T-helper 2 cell treated with Interferon-gamma antibody and Interleukin-4, amounts not matched to agents 5 μg/mL and 100 μg/mL, for 36 hours (primary cell): ENCODE measurements at places on chromosomes 7 and 10.
A peak's percentile ranks its signal among the peaks of the same experiment; 100 is the strongest.

DNA sequence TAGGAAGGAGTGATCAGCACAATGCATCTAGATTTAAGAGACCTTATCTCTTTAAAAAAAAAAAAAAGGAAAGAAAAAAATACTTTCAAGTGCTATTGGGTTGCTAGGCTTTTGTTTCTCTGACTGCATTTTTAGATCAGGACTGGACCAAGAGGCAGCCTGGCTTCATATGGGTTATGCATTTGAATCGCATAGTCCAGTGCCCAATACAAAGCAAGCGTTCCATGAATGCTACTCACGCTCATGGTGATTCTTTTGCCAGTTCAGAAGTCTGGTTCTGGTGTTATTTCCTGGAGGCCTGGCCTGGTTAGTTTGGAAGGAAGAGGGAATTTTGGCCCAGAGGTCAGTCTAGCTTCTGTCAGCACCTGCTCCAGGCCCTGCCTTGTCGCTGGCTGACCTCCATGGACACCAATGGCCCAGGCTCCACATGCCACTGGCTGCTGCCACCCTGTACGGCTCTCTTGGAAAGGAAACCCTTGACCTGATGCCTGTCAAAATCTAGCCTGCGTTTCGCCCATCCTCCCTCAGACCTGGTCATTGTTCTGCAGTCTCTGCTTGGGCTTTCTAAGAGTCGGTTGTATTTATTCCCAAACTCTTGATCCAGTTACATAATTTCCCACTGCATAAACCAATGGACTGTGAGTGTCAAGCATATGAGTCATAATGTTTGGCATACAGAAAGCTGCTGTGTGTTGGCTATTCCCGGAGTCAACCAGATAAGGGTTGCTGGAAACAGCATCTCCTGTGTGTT, 74.3 kb upstream of the MKX start:
- DNase-seq, result no peak

- peak; percentile 54 for DNase-seq
Observed at GRCh38 chr10:28291881-28292297, 11.0 kb downstream of the MPP7 start.

DNA sequence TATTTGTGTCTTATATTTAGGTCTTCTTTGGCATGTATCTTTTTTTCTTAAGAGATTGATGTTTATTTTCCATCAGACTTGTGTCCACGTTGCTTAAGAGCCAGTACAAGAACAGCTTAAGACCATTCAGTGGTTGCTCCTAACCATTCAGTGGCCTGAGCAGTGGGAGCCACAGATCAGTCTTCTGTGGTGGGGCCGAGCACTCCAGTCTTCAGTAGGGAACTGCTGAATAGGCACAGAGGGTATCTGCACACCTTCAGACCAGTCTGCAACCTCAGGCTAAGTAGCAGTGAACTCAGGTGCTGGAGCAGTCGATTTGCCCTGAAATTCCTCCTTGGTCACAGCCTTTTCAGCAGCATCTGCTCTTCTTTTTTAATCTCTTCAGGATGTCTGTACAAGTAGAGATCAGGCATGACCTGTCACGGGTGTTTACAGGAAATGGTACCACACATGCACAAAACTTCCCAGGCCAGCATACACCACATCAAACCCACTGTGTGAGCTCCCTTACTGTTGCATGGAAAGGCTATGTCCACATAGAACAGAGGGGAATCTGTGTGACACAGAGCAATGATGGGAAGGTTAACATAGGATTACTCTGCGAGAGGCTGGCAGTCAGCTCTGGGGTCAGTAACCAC, 51.5 kb downstream of the FAM107B start:
- DNase-seq, result peak; percentile 5

DNA sequence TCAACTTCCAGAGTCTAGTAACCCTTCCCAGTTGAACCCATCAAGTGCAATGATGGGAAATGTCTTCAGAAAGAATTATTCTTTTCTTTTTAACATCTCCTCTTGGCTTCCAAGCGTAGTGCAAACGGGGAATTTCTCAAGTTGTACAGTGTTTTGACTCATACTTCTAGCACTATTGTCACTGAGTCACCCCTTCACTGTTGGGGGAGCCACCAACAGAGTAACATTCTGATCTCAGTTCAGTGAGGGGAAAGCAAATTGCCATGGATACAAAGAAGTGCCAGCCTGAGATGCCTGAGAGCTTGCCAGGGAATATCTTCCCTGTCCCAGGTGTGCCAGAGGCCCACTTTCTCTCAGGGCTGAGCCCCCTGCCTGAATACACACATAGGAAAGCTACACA, 31.0 kb downstream of the CYP3A5 start:
- DNase-seq, result no peak

GRCh38 chr10:13851906-13852305, 265.1 kb downstream of the PRPF18 start:
- no peak for DNase-seq

GRCh38 chr10:122338609-122339441, 35.7 kb upstream of the PLEKHA1 start:
- no peak for DNase-seq

DNA sequence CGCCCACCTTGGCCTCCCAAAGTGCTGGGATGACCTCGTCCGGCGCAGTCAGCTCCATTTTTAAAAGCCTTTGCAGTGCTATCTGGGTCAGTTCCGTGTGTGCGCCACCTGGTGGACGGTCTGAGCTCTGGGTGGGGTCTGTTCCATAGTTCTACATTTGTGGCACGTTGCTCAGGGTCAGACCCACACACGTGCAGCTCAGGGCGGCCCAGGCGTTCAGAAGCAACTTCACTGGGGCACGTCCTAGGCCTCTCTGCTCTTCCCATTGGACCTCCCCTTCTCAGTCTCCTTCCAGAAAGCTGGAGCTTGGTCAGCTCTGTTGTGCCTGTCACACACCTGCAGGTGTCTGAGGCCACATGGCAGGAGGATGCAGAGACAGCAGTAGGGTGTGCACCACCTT, 137.9 kb downstream of the DNAJB6 start:
- DNase-seq, result no peak

- DNase-seq, result no peak
Observed at GRCh38 chr7:128920913-128921582, 10.5 kb upstream of the KCP start.

DNA sequence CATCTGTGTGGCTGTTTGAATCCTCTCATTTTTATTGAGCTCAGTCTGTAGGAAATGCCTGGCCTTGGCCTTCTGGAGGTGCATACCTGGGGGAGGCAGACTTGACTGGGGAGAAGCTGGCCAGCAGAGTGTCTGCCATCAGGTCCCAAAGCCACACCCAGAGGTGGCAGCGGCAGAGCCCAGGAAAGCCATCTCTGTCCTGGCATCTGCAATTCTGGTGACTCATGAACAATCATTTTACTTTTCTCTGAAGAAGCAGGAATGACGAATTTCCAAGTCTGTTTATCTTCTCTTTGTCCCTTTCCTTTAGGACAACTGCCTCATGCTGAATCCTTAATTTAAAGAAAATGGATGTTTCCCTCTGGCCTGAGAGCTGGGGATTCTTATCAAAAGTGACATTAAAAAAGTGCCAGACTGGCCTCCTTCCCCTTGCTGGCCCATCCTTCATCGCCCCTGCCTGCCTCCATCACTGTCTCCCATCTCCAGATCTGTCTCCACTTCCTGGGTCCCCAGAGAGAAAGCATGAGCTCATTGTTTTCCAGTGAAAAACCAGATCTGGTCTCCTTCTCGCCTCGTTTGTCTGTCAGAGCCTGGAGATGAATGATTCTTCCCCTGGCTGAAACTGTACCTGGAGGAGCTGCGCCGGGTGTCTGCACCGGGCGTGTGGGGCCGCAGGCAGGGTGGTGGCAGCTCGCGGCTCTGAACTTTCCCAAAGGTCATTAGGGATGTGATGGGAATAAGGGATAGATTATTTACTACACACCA, 124.5 kb downstream of the TMEM178B start:
- no peak for DNase-seq

- DNase-seq, result no peak
Observed at GRCh38 chr7:143373255-143373794, 7.8 kb upstream of the ZYX start.

GRCh38 chr10:70135046-70135445, 2.4 kb upstream of the AIFM2 start:
- no peak for DNase-seq

DNA sequence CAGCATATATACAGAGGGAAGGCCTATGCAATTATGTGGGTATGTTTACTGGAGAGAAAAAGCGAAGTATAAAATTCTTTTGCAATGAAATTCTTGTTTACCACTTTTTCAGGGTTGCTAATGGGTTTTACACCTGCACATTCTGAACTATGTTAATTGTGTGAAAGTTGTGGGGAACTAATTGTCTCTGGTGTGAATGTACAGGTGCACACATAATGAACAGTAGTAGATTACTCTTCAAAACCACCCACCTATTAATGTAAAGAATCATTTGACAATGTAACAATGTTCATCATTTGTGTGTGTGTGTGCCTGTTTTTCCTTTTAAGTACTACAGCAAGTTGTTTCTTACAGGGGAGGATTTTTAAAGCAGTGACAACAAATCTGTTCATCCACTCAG, 80.0 kb upstream of the FEZF1 start:
- no peak for DNase-seq

GRCh38 chr10:36764823-36765222, 360.6 kb upstream of the ANKRD30A start:
- no peak for DNase-seq

DNA sequence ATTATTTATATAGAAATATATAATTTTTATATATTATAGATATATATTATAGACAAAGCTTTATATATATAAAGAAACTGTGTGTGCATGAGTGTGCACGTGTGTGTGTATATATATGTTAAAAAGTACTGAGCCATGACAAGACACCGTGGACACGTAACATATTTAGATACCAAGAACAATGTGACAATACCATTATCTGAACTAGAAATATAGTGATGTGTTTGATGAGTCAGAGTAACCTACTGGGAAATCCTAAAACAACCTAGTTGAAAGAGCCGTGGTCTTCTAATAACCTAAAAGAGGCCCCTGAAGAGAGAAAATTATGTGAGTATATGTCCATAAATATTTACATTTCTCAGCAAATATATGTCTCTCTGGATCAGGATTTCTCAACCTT, 50.7 kb upstream of the ITGB8 start:
- DNase-seq, result no peak

DNA sequence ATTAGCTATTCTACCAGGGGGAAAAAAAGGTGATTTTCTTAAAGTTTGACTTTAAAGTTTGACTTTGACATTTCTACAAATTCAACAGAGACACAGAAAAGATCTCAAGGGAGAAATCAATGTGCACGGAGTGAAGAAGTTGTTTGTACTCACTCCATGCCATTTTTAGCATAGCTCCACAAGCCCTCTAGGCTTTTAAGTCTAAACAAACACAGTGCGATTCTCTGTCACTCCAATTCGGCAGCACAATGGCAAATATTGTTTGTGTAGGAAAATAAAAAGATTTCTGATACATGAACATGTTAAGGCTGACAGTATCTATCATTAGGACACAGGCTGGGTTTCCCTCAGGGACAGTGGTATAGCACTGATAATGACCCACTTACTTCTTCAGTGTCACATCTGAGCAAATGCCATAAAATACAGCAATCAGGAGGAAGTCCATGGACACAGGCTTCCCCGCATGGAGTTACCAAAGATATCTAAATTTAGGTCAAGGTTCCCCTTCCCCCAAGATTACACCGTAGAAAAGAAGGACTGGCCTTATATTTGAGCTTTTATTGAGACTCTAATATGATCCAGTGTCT, 28.0 kb downstream of the GSAP start:
- no peak for DNase-seq

GRCh38 chr7:94029976-94030375, 25.8 kb upstream of the BET1 start:
- no peak for DNase-seq

GRCh38 chr7:55690-56248, 136.6 kb upstream of the FAM20C start:
- DNase-seq, result no peak

- no peak for DNase-seq
Observed at GRCh38 chr7:66583490-66584110, 45.1 kb upstream of the KCTD7 start.

DNA sequence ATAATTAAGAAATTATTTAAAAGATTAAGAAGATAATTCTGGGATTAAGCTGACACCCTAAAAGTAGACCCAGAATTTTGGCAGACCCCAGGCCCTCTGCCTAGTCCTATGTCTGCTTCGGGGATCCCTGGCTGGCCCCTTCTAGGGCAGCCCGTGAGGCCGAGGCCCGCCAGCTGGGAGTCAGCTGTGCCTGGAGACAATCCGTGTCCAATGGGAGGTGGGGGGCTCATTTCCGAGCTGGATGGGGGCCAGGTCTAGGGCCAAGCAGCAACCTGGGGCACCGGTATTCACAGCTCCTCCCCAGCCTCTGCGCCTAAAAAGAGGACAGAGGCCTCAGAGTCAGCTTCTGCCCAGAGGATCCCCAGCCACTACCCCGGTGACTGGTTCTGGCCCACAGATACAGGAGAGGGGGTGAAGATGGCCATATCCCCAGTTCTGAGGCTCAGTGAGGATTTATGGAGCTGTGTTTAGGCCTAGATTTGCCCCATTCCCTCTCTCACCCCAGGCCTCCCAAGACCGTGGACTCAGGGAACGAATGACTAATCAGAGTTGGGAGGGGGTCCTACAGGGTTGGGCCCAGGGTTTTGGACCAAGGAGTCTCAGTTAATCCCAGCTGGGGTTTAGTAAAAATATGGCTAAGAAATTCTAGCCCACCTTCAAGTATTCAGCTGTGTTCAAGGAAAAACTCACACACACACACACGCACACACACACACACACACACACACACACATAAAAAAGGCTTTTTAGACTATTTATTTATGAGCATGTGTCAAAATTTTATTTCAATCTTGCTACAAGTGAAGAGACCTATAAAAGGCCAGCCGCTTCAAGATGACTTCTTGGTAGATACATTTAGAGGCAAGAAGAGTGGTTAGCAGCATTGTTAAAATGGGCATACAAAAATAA, 37.4 kb upstream of the LBX1 start:
- no peak for DNase-seq

DNA sequence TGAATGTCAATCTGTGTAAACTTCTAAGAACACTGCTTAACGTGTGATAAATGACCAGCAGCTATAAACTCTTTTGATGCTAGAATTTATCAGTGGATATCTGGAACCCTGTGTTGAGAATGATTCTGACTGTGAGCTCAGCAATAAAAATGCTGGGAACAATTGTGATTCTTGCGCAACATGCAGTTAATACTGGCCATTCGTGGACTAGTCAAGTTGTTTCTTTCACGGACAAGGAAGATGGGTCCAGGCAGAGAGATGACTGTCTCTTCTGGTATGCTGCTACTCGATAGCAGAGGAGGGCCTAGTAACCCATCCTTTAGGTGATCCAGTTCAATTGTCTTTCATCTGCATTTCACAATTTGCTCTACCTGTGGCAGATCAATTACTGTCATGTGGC, 394.8 kb upstream of the IGFBP3 start:
- DNase-seq, result no peak

DNA sequence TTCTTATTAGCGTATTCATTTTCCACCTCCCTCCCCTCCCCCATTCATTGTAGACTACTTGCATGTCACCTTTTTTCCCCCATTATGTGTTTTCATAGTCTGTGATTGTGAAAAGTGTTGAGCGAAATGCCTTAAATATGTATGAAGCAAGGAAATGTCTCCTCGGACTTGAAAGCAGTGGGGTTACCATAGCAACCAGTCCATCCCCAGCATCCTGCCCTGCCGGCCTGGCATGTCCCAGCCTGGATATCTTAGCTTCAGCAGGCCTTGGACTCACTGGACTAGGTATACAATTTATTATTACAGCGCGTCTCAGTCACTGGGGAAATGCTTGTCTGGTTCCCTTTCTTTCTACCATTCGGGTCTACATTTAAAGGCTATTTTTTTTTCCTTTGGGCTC, 283.6 kb downstream of the BICC1 start:
- no peak for DNase-seq
